ENCODE measurements at places on chromosomes 4 and X. TPM values are rescaled to one million over a fixed set of nuclear protein-coding genes. Genes with fewer than 3 reads are reported as not detected.

GRCh38 chr4:24774452-24774851 lies 20.9 kb upstream of the SOD3 start:
- no peak for DNase-seq

DNA sequence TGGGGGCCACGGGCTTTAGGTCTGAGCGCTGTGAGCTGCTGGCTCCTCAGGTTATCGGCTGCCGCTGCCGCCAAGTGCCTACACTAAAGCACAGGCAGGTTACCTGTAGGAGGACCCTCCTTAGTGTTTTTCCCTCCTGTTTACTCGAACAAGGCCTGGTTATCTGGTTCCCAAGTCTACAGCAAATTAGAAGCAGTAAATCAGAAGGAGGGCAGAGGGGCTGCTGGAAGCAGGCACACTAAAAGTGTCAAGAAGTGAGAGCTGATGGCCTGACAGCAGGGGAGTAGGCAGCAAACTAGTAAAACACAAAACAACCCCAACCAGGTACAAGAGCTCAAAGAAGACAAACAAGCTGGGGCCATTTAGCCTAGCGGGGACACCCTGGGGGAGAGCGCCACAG lies 125.0 kb upstream of the PJA1 start:
- no peak for DNase-seq

DNA sequence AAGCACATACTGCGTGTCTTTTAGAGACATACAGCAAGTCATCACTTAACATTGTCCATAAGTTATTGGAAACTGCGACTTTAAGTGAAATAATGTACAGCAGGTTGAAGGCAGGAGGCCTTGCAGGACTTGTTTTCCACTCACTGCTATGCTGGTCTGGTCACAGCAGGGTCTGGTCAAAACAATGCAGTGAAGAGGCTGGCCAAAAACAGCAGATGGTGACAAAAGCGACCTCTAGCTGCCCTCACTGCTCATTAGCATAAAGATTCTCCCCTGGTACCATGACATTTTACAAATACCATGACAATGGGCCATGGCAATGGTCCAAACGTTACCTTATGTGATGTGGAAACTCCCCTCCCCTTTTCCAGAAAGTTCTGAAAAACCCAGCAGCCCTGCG lies 1283.6 kb downstream of the FSTL5 start:
- no peak for DNase-seq

DNA sequence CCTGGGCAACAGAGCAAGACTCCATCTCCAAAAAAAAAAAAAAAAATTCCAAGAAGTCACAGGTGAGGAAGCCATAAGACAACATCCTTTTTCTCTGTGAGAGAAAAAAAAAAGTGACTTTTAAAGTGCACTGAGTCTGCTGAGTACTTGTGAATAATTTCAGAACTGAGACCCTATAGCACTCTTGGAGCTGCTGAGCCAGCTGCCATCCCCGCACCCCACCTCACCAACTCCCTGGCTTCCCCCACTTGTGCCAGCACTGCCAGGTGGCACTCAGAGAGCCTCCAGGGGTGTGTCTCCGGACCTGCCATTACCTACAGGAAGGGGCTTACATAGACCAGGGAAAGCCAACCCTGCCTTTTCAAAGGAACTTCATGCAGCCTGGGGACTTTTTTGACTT lies 39.2 kb upstream of the HS3ST1 start:
- no peak for DNase-seq

DNA sequence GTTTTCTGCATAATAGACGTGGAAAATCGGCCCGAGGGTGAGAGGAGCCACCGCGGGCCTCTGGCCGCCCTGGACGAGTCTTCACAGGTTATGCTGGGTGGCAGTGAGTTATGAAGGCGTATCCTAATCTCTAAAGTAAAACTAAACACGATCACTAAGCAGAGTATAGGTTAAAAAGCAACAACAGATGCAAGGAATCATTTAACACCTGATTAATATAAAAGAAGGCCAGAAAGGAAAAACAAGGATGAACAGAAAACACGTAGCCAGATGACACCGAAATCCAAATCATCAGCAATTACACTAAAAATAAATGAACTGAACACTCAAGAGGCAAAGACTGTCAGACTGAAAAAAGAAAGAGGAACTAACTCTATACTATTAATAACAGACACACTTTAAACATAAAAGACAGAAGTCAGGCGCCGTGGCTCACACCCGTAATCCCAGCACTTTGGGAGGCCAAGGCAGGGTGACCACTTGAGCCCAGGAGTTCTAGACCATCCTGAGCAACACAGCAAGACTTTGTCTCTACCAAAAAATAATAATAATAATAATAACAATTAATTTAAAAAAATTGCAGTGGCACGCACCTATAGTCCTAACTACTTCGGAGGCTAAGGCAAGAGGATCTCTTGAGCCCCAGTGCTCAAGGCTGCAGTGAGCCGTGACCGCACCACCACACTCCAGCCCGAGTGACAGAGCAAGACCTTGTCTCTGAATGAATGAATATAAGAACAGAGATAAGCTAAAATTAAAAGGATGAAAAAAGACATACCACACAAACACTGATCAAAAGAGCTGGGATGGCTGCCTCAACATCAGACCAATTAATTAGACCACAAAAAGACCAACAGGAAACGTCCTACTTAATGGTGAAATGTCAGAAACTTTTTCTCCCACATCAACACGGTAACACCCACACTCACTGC lies 30.0 kb downstream of the CTBP1 start:
- DNase-seq, result no peak

GRCh38 chrX:151416579-151416978 lies 19.6 kb downstream of the VMA21 start:
- no peak for DNase-seq

- no peak for DNase-seq
Measured at GRCh38 chrX:63330681-63331080, 20.5 kb downstream of the SPIN4 start.

DNA sequence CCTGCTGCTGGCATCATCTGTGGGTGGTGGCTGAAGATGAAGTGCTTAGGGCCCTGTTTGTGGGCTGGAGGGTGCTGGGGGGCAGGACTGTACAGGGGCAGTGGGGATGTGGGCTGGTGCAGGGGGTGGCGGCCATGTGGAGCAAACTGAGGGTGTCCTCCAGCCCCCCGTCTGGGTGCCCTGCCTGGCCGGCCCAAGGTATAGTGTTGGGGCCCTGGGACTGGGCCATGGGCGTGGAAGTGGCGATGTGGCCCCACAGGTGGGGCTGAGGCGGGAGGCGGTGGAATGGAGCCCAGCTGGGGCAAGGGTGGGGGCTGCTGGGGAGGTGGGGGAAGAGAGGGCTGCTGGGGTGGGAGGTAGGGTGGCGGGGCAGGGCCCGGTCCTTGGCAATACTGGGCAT lies 9.5 kb upstream of the KDM5C start:
- no peak for DNase-seq

GRCh38 chrX:10620121-10620699 lies at the start of gene MID1:
MID1 (minus strand) TSS chrX:10620585; CDS start chrX:10567547, 53,038 bp downstream.
- DNase-seq, result no peak

DNA sequence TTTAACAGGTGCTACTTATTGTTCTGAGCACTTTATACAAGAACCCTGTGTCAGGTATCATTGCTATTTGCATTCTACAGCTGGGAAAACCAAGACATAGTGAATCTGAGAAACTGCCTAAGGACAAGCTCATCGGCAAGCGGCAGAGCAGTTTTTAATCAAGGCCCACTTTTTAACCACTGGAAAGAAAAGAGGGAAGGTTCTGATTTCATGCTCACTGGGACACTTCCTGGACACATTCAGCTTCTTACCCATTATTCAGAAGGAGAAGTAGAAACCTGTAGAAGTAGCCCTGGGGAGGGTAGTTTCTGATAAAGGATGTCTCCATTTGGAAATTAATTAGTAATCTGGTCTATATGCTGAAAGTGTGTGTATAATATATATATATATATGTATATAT lies 2.5 kb upstream of the LNX1 start:
- no peak for DNase-seq

DNA sequence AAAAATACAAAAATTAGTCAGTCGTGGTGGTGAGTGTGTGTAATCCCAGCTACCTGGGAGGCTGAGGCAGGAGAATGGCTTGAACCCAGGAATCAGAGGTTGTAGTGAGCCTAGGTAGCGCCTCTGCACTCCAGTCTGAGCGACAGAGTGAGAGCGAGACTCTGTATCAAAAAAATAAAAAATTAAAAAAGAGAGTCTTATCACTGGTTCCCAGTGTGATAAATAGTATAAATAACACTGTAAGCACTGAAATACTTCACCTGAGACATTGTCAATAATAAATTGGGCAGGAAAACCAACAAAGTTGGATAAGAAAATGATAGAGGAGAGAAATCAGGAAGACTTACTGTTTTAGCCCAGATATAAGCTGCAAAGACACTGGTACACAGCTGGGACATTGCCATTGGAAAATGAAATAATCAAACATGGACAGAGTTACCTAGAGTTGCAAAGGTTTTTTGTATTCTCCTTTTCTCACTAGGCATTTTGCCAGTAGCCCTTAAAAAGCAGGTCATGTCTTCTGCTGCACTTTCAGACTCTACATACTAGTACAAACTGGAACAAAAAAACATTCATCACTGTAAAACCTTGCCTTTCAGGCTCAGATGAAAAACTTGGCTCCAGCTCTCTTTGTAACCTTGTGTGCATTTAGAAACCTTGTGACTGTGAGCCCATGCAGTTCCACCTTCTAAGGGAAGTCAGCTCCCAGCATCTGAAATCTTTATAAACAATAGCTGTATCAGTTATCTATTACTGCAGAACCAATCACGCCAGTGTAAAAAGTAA lies 55.0 kb upstream of the PPP1R2C start:
- DNase-seq, result no peak

DNA sequence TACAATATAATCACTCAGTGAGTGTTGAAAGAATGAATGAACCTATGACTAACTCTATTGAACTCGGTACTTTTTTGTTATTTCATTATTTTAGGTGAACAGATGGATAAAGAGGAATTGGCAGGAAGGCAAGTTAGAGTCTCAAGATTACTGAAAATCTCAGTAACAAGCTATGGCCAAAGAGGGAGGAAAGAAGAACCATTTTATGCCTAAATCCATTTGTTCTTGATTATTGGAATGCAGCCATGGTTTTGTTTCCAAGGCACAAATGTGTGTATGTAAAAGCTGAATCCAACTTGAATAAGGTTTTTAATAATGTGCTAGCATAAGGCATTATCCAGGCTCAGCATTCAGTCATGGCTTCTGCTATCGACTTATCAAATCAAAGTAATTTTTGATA lies 196.4 kb downstream of the DTHD1 start:
- no peak for DNase-seq

- DNase-seq, result no peak
Measured at GRCh38 chr4:26905172-26905571, 44.5 kb downstream of the STIM2 start.

Gene PDK3
- total RNA-seq, result 11.4 TPM

Gene DUSP21
- not detected for total RNA-seq

Gene ADGRG2
- not detected for total RNA-seq

Gene TEC
- 0.24 TPM for total RNA-seq
